NCI-H1417 (cell line): ENCODE measurements at places on chromosomes 7 and 10.

GRCh38 chr10:126421756-126422256, 33.5 kb upstream of the ADAM12 start:
- no peak for DNase-seq

DNA sequence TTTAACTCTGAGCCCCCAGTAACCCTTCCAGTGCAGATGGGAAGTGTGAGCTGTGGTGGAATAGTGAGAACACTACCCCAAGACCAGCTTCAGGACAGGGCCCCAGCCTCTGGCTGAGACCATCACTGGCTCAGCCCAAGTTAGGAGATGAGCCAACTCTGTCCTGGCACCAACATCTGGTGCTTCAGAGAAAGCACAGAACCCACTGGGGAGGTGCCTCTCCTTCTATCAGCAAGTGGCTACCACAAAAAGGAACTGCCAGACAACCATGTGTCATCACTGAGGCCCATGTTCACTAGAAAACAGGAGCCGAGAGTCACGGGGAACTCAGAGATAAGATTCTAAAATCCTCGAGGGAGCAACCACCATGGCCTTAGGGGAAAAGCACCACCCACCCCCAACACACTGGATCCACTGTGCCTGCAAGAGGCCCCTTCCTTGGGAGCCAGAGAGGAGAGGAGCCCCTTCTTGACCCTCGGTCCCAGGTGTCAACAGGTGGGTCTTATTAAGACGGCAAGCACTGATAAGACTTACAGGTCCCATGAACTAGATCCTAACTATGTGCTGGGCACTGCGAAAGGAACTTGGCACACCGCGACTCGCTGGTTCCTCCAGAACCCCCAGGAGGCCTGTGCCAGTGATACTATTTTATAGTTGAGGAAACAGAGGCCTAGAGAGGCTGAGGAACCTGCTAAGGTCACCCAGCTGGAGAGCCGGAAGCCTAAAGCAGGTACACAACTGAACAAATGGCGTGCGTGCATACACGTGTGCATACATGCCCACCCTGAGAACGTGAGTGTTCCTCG, 102.7 kb downstream of the FAM53B start:
- DNase-seq: no peak

- no peak for DNase-seq
Measured at GRCh38 chr10:117801691-117802090, 245.1 kb downstream of the RAB11FIP2 start.

DNA sequence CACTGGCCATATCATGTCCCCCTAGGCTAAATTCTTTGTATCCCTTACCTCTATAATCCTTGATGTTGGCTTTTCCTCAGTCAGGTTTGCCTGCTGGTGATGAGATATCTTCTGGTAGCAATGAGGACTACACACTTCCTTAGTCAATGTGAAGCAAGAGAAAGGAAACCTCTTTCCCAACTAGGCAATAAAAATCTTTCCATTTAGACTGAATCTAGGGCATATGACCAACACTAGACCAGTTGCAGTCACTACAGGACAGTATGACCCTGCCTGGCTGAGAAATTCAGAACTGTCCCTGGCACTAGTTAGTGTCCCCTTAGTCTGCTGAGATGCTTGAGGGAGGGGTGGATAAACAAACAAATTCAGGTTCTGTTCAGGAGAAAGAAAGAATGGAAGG, 142.6 kb downstream of the RNLS start:
- no peak for DNase-seq

DNA sequence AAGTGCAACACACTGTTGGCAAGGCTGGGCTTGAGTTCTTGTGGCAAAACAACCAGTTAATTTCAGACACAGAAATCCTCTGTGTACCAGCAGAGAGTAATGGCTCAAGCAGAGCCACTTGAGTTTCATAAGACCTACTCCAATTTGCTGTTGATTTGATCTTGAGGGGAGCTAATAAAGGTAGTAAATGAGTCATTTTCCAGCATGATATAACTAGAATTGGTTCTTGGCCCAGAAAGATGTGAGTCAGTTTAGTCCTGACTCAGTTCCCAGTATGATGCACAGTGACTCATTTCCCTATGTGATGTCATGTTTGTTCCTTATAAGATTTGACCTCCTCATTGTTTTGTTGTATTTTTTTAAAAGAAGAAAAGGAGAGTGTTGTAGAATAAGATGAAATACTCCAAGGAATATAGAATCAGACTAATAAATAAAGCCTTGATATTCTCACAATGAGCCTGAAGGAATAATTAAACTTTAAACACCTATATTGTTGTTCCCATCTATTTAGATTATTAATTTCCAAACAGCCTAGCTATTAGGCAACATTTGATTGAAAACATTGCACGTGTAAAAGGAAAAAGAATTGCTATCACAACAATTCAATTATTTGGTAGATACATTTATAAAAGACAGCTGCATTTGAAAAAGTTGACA, 186.2 kb downstream of the REEP3 start:
- no peak for DNase-seq

DNA sequence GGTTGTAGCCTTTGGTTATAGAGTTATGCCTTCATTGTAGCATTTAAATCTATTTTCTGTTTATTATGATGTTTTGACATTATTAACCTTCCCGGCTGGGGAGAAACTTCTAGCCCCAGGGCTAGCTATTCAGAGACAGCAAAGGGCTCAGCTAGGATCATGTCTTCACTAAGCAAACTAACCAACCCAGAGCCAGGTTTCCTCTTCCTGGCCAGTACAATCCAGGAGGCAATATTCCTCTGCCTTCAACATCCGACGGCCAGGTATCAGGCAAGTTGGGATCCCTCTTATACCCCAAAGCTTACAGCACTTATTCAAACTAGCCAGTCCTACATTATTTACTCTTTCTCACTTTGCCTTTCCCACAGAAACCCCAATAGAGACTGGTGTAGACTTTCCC, 1060.7 kb upstream of the GHITM start:
- no peak for DNase-seq

DNA sequence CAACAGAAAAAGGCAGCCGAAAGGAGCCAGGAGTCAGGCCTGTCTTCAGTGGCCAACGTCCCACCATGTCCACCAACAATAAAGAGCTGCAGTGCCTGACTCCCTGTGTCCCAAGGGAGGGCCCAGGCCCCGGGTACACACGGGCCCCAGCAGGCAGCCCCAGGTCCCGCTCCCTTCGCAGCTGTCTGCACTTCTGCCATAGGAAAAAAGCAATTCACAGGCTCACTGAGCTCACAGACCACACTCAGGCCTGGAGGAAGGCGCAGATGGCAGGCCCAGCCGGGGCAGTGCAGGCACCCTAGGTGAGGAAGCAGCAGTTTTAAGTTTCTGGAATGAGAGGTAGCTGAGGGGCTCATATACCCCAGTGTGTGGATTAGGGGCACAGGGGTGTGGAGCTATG, 100.5 kb downstream of the PRKAG2 start:
- DNase-seq: no peak
